NCI-H1436 treated with DMSO at 0.1 percent for 48 hours (cell line): ENCODE measurements at places on chromosomes 6 and 20.

DNA sequence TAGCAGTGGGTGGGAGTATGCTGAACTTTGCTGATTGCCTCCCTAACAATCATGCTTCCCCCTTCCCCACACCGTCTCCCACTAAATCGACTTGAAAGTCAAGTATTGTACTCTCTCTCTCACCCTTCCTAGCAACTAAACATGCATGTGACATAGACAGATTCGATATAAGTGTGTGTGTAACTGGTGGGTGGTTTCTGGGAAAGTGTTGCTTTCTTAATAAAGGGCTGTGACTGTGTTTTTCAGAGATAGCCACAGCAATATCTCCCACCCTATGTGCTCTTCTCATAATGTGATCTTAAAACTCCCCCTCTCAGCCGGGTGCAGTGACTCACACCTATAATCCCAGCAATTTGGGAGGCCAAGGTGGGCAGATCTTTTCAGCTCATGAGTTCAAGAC, 49.3 kb upstream of the E2F3 start:
- DNase-seq, result no peak

DNA sequence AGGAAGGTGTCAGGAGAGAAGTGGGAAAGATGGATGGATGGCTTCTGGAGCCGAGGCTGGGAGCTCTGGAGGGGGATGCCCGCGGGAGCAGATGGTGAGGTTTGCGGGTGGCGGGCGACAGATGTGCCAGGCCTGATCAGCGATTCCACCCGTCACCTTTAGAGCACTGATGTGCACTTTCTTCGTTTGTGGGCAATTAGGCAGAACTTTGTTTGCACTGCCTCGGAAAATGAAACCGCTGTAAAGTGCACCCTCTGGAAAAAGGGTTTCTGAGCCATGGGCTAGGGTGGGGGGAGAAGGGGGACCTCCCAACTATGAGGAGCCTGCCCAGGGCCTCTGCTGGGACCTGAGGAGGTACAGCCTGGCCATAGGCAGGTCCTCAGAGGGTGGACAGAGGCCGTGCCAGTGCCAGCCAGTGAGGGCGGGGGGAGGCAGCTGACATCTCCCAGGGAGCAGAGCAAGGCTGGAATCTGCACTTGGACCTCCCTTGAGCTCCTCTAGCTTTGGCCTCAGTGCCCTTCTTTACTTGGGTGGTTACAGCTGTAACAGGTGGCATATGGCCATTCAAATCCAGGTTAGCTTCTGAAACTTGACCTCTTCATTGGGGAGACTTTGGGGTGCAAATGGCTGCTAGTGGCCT, 58.7 kb downstream of the CD40 start:
- DNase-seq, result no peak

- DNase-seq, result no peak
Observed at GRCh38 chr20:59008715-59009336, 1.8 kb upstream of the CTSZ start.

DNA sequence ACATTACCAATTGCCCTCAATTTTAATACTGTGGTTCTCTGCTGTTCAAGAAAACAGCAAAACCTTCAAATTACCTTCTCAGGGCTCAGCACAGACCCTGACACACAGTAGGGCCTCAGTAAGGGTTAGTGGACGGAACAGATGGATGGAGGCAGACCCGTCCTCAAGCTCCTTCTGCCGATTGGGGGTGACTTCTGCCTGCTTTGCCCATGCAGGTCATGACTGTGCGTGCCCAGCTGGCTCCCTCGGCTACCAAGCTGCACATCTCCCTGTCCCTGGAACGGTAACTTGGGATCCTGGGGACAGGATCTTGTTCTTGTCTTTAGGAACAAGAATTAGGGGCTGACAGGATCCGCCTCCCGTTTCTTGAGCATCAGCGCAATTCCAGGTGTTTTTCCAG, 9.8 kb upstream of the BPIFB4 start:
- no peak for DNase-seq

DNA sequence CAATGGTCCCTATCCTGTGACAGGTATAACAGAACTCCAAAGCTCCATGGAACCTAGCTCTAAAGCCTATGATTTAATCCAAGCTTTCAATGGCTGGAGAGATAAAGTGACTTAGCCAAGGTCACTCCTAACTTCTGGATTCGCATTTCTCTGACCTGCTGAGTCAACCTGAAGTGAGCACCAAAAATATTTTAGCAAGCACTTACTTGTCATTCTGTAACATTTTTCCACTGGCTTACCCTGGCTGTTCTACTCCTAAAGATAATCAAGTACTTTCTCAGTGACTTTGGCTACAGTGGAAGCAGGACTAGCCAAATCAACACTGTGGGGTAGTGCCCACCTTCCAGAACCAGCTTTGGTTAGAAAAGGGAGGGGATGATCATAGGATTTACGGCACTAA, 188.3 kb downstream of the OGFRL1 start:
- no peak for DNase-seq

GRCh38 chr6:112439432-112439831, 92.3 kb downstream of the RFPL4B start:
- DNase-seq, result no peak

- peak; percentile 13 for DNase-seq
Observed at GRCh38 chr20:19628570-19629134, 129.4 kb upstream of the RIN2 start.

GRCh38 chr6:129606664-129607063, 103.3 kb downstream of the ARHGAP18 start:
- no peak for DNase-seq

DNA sequence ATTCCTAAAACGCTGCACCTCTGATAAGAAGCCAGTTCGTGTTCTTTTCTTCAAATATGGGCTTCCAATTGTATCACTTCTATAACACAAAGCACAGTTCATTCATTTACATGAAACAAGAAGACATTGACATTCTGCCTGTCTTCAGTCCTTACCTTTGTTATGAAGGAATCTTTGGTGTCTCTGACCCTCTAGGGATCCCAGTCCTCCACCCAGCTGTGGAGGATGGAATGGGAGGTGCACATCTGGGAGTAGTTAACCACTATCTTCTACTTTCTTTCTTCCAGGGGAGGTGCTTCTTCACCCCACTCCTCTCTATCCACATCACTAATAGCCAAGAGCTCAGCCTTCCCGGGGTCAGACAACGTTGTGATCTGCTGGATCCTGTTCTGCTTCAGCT, 233.4 kb downstream of the CDC5L start:
- no peak for DNase-seq

- no peak for DNase-seq
Observed at GRCh38 chr6:84425971-84426705, 198.7 kb upstream of the CEP162 start.

- no peak for DNase-seq
Observed at GRCh38 chr6:87669051-87669450, 33.0 kb downstream of the AKIRIN2 start.

GRCh38 chr6:5333658-5334057, 72.3 kb downstream of the FARS2 start:
- DNase-seq, result no peak

GRCh38 chr6:2542858-2543218, 207.9 kb downstream of the MYLK4 start:
- no peak for DNase-seq

DNA sequence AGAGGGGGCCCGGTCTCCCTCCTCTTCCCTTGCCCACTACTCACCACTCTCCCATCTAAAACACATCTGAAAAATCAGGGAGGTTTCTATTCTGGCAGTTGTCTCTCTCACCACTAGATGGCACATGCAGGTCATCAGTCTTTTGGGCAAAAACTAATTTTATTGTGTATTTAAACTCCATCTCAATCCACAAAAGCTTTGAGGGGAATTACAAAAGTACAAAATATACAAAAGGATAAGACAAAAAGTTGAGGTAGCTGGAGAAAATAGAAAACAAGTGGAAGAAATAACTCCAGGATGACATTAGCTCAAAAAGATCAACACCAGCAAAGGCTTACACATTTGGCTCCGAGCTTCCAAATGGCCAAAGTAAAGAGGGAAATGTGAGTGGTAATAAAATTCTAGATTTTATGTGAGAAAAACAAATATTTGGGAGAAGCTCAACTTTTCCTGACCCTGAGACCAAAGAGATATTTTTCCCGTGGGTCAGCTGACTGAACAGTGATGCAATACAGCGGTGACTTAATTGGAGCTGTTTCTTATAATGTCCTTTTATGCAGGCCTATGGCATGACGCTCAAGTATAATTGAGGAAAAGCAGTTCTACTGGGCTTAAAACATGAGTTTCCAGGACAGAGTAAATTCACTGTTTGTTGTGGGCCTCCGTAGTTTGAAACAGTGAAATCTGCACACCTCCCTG, 79.8 kb upstream of the CHD6 start:
- DNase-seq, result no peak
